GM13977 (cell line): ENCODE measurements at places on chromosomes 3 and 15.

DNA sequence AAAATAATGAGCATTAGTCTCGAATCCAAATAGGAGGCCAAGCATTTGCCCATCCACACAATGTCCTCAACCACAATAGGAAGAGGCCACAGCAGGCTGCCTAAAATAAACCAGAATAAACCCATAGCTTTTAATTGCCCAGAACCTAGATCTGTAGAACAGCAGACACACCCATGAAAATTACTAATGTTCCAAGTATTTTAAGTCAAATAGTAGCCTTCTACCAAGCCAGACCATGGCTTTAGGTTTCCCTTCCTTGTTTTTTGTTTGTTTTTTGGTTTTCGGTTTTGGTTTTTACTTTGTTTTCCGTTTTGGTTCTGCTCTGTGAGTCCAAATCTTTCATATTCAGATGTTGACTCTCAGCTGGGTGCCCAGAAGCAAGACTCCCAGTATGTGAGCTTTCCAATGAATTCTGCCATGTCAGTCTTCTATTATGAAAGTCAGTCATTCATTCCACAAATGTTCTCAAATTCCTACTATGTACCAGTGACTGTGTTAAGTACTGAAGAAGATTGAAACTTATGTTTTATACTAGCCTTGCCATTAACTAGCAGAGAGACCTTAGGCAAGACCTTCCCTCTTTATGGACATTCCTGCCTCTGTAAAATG, 57.8 kb upstream of the BOC start:
- no peak for DNase-seq

- DNase-seq = no peak
Measured at GRCh38 chr15:32014953-32015352, 15.4 kb upstream of the CHRNA7 start.

DNA sequence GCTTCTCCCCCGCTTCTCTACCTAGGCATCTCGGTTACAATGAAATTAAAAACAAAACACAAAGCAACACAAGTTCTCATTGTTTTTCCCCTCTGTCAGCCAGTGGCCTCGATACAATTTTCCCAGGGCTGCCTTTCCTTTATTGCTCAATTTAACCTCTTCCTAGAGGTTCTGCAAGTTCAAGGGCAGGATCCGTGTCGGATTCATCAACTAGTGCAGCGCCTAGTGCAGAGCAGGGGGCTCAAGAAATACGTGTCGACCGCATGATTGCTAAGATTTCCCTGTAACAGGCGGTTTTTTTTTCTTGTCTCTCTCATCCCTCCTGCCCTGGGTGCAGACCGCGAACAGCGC, 1.4 kb upstream of the BHLHE40 start:
- no peak for DNase-seq

DNA sequence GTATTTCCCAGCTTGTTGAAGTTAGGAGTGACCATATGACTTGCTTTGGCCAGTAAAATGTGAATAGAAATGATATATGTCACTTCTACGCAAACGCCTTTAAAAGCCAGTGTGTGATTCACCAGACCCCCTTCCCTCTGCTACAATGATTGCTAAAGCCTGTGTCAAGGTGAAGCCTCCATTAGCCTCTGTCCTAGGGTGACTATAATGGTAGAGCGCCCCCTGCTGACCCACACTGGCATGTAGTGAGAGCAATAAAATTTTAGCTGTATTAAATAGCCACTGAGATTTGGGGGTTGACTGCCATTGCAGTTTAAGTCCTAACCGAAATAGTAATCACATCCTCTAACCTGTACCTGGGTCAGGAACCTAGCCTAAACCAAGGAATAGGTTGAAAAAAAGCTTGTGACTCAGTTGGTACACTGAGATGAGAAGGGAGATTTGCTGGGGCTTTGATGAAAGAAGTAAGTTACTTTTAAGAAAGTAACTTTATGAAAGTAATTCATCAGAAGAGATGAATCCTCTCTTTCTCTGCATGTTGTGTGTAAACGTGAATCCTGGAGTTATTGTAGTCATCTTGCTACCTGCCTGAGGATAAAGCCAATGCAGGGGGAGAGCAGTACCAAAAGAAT, 52.6 kb downstream of the GTF2E1 start:
- peak; percentile 31 for DNase-seq

DNA sequence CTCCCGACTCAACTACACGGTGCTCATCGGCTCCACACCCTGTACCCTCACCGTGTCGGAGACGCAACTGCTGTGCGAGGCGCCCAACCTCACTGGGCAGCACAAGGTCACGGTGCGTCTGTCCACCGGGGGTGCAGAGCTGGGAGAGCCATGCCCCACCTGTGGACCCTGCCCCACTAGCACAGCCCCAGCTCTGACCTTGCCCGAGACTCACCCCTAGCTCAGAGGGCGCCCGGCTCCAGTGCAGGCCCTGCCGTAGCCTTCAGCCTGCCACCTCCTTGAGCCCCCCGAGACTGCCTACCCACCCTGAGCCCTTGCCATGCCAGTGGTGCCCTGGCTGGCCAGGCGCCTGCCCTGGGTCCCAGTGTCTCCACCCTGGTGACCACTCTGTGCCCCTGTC, 34.9 kb downstream of the PLXNA1 start:
- DNase-seq = no peak

GRCh38 chr15:25051399-25052154, 96.8 kb downstream of the SNRPN start:
- DNase-seq = no peak

DNA sequence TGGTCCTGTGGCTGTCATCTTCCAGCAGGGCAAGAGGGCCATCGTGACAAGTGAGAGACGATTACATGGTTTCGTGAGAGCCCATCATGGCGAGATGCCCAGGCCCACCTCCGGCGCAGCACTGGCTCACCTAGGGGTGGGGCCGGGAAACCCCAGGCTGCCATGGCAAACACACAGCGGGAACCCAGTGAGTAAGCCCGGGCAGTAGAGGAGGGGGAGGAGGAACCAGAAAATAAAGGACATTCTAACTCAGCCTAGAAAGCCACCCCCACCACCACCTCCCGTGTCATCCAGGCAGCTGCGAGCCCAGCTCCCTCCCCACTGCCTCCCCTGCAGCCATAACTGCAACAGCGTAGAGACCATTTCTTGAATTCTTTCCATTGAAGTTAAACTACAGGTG, 52.3 kb downstream of the PCSK6 start:
- DNase-seq = no peak

DNA sequence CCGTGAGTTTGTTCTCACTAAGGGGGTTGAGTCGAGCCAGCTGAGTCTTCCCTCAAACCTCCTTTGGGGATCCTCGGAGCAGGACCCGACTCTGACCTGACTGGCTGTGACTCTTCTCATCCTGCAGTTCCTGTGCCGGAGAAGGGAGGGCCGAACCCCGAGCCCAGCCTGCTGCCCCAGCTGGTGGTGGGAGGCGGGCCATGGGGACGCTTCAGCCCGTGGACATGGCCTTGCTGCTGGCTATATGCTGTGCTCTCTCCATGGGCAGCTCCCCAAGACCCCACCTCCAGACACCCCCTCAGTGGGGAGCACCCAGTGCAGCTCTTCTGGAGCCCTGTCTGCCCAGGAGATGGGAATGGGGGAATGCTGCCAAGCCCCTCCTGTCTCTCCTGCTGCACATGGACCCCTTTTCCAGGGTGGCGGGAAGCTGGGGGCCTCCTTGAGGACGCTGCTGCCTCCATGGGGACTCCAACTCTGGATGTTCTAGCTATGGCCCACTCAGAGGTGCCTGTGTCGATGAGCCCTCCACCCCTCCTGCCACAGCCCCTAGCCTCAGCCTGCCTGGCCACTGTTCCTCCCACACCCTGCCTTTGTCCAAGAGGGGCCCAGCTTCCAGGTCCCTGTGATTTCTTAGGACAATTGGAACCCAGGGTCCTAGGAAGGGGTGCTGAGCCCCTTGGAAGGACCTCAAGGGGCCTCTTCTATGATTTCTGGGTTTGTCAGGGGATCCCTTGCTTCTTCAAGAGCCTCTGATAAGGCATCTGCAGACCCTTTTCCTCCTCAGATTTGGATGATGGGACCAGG, 12.8 kb downstream of the C15orf39 start:
- no peak for DNase-seq
